ENCODE measurements at places on chromosomes 11 and 22.

- no peak for DNase-seq
These were observed 146.6 kb downstream of the CSNK2A3 start for GRCh38 chr11:11206484-11206883.

DNA sequence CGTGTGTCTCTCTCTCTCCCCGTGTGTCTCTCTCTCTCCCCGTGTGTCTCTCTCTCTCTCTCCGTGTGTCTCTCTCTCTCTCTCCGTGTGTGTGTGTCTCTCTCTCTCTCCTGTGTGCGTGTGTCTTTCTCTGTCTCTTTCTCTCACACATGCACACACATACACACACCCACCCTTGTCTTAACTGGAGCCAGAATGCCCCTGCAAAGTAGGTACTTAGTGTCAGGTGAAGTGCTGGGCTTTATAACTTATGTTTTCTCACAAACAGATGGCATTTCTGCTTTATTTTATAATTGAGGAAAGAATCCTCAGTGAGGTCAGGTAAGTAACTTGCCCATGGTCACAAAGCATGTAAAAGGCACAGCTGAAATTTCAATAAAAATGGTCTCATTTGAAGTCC lies 106.0 kb downstream of the CSNK2A3 start:
- no peak for DNase-seq

- DNase-seq, result no peak
These were observed 441 bp downstream of the TCN2 start for GRCh38 chr22:30607300-30607930.

- peak; percentile 76 for DNase-seq
These were observed 15.1 kb downstream of the SCGB1A1 start for GRCh38 chr11:62433904-62434276.
